ENCODE measurements at places on chromosomes 1 and 21.

DNA sequence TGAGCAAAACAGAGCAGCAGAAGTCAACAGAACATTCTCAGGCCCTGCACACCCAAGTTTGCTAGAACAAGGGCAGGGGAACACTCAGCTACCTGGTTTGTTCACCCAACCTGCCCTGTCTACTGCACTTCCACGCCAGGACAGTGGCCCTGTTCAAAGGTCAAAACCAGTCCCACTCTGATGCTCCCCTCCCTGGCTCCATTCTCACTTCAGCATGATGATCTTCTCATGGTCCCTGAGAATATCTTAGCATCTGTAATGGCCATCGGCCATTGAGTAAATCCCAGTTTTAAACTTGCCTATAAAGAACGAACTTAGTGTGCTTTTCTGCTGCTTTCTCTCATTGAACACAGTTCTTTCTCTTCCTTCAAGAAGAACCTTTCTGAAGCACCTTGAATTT, 293.6 kb downstream of the SMYD3 start:
- DNase-seq = no peak

DNA sequence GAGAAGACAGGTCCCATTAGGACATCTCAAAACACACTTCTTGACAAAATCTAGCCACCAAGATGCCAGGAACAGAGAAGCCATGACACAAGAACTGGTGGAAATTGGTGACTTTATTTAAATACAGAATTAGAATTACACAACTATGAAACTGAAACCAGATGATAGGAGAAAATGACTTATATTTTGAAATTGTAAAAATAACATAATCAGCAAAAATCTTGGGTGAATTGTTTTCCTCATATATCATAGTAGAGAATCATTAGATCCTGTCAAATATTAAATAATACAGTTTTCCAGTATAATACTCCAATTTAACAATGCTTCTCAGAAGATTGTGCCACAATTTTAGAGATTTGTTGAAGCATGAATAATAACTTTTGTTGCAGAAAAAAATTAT, 81.5 kb upstream of the MROH9 start:
- no peak for DNase-seq

DNA sequence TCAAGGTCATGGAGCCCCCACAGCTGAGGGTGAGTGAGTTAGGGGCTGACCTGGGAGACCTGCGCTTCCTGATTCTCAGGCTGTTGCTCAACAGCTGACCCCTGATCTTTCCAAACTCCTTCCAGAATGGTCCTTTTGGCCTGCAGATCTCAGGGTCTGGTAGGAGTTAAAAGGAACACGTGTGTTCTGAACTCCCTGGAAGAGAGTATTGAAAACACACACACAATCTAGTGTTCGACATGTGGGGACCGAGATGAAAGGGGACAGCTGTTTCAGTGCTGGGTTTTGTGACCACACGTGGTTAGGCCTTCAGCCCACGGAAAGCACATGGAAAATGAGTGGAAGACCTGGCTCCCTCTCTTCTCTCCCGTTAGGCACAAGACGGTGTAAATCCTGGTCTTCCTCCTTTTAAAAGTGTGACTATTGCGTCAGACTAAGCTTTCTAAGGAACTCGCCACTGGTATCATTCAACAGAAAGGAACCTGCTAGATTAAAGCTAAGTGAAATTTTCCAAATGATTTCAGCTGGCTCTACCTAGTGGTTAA, 49.6 kb downstream of the RUNX1 start:
- DNase-seq = no peak

DNA sequence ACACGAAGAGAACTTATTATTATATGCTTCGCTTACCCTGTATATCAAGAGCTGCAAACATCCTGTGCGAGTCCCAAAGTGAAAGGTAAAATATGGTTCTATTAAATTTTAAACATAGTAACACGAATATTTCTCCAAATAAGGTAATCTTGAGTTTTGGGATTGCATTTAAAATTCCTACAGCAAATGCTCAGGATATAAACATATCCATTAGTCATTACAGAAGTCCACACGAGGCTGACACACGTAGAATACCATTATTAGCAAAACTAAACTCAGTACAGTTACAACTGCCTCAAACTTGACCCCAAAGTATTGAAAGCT, 282 bp upstream of the LYPLAL1 start:
- DNase-seq = no peak

DNA sequence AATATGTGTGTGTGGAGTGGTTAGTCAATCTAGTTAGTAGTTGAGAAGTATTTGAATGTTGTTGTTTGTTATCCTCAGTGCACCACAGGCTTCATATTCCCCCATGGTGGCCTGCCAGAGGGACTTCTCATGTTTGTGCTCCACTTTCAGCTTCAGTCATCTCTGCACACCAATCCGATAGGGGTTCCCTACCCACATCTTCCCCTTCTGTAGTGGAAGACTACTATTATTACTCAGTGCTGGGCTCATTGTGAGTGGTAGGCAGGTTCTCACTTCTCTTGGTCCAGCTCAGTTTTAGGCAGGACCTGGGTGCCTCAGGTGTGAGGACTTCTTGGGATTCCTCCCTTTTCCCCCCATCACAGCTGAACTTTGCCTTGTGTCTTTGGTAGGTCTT, 14.2 kb downstream of the MT1HL1 start:
- no peak for DNase-seq

Data from activated CD8-positive, alpha-beta memory T cell treated with anti-CD3 and anti-CD28 coated beads for 4 hours (primary cell).